ENCODE measurements at places on chromosomes 1 and 21. TPM values are rescaled to one million over a fixed set of nuclear protein-coding genes. Genes with fewer than 3 reads are reported as not detected.

GRCh38 chr1:203202431-203203245 is 16.1 kb upstream of the CHI3L1 start:
- no peak for DNase-seq
- peaks cover 3% of the 10 kb centered on the region for H3K4me1 ChIP-seq
- H3K27ac ChIP-seq = no peak overlapping the region
- H3K4me3 ChIP-seq = no peak overlapping the region

DNA sequence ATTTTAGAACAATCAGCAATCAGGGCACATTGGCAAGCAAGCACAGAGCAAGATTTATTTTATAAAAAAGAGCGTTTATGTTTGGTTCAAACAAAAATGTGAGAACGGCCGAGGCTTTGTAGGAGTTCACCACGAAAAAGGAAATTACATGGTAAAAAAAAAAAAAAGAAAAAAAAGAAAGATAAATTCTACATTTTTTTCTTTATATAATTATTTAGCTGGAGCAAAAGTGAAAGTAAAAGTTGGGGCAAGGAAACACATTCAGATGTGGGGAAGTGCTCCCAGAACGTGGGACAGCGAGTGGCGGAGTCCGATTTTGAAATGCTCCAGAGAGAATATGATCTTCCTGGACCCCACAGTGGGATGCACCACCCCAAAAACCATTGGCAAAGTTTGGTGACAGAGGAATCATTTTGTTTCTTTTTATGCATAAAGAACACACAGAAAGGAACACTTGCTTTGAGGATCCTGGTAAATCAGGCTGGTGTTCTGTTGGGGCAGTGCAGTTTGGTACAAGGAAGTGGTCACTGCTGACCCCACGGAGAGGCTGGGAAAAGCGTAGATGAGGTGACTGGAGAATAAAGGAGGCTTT is 16.3 kb upstream of the ATP5PO start:
- H3K27me3 ChIP-seq = no peaks in the 10 kb centered on the region
- peaks cover 37% of the 10 kb centered on the region for H3K36me3 ChIP-seq
- H3K4me3 ChIP-seq = peak overlapping the region; percentile 91
- DNase-seq = no peak
- peaks cover 28% of the 10 kb centered on the region for H3K4me1 ChIP-seq
- peak overlapping the region; percentile 98 for H3K27ac ChIP-seq

- H3K27me3 ChIP-seq = peaks cover 17% of the 10 kb centered on the region
- H3K36me3 ChIP-seq = no peaks in the 10 kb centered on the region
- no peak for DNase-seq
- H3K4me3 ChIP-seq = no peak overlapping the region
- H3K4me1 ChIP-seq = peaks cover 13% of the 10 kb centered on the region
These were observed 32.5 kb upstream of the HMCN1 start for GRCh38 chr1:185701650-185702049.

ASPM gene
- 73.8 TPM for total RNA-seq
